Mucosa of gallbladder (tissue), 1 donor: ENCODE measurements at places on chromosomes 11 and 22.

GRCh38 chr11:61834278-61835048, 6.4 kb downstream of the FADS2 start:
- DNase-seq: peak; percentile 34

- DNase-seq: no peak
Measured at GRCh38 chr11:83823461-83824025, 537.4 kb upstream of the CCDC90B start.

DNA sequence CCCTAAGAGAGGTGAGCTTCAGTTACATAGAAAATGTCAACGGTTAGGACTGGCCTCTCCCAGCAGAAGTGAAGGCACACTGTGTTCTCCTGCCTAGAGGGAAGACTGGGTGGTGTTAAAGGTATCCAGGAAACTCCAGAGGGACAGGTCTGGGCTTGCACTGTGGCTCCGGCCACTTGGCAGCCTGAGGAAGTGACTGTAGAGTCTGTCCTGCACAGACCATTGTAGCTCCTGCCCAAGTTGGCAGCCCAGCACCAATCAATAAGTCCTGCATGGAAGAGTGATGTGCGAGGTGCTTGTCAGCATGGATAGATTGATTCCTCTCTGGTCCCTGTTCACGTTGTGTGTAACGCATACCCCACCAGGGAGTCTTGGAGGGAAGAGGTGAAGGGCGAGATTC, 284.8 kb downstream of the TENM4 start:
- DNase-seq: peak; percentile 39

GRCh38 chr22:28734393-28734792, 7.2 kb downstream of the CHEK2 start:
- DNase-seq: no peak

- no peak for DNase-seq
Measured at GRCh38 chr11:12123273-12123672, 12.9 kb downstream of the MICAL2 start.

GRCh38 chr22:49789289-49790141, 38.2 kb downstream of the BRD1 start:
- DNase-seq: no peak
